ENCODE measurements at places on chromosomes 13 and 19.

- DNase-seq = no peak
Measured at GRCh38 chr19:29420065-29420464, 105.7 kb upstream of the VSTM2B start.

GRCh38 chr13:31556376-31556775 is 182.9 kb upstream of the RXFP2 start:
- no peak for DNase-seq

GRCh38 chr19:4371247-4372164 is 28.1 kb downstream of the MPND start:
- DNase-seq = no peak

GRCh38 chr13:93169980-93170379 is 56.6 kb upstream of the GPC6 start:
- peak; percentile 41 for DNase-seq

DNA sequence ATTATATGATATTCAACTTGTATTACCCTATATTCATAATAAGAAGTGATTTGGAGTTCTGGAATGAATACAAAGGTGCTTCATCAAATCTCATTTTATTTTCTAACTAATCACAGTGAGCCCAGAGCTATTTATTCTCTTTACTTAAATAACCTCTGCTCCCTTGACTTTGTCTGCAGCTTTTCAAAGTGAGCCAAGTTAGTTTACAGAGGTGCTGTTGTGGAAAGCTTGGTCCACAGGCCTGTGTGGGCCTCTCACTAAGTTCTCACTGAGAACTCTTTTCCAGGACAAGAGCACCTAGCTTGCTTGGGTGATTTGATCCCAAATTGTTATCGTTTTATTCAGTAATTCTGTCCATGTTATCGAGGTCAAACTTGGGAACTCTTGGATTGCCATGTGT is 319.3 kb downstream of the RFC3 start:
- no peak for DNase-seq

GRCh38 chr13:92346046-92346445 is 880.6 kb upstream of the GPC6 start:
- DNase-seq = no peak

DNA sequence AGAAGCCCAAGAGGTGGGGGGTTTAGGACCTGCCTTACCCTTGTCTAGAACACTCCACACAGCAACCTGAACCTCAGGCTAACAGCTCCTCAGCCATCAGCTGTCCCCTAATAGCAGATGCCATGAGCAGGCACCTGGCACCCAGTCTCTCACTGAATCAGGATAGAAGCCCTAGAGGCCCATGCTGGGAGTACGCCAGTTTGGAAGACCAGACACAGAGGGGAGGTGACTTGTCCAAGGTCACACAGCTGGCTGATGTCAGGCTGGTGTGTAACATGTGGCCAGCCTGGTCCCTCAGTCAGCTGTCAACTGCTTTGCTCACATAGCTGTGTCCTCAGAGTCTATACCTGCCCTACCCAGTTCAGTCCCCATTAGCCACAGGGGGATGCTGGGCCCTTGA is 12.8 kb upstream of the SAMD1 start:
- DNase-seq = no peak

DNA sequence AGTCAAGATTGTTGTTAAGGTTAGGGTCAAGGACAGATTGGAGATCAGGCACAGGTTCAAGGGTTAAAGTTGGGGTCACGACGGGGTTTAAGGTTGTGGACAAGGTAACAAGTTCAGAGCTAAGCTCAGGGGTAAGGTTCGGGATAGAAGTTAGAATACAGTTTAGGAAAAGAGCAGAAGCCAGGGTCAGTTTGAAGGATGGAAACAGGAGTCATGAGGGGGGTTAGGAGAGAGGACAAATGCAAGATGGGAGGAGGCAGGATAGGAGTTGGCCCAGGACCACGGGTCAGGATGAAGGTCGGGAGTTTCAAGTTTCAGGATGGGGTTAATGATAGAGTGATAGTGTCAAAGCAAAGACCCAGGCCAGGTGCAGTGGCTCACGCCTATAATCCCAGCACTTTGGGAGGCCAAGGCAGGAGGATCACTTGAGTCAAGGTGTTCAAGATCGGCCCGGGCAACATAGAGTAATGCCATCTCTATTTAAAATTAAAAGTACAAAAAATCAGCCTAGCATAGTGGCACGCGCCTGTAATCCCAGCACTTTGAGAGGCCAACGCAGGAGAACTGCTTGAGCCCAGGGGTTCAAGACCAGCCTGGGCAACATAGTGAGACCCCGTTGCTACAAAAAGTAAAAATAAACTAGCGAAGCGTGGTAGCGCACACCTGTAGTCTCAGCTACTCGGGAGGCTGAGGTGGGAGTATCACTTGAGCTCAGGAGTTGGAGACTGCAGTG is 7.7 kb downstream of the NPHS1 start:
- no peak for DNase-seq

GRCh38 chr13:32840989-32841713 is 175.1 kb upstream of the KL start:
- DNase-seq = no peak

- no peak for DNase-seq
Measured at GRCh38 chr13:73194310-73194709, 135.5 kb downstream of the KLF5 start.

DNA sequence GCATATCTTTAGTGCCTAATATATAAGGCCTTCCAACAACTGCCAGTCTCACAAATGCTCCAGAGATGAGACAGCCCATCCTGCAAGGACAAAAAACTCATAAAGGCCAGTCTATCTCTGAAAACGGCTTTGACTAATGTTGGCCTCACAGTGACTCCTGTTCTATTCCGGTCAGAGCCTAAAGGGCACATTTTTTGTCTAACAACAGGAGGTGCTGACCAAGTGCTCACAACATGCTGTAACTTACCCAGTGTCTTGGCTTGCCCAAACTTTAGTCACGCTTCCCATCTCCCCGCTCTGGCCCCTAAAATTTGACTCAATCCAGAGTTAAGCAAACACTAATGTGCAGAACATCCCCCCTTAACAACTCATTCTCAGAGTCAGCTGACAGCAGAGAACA is 1411.2 kb upstream of the MIR17HG start:
- no peak for DNase-seq

DNA sequence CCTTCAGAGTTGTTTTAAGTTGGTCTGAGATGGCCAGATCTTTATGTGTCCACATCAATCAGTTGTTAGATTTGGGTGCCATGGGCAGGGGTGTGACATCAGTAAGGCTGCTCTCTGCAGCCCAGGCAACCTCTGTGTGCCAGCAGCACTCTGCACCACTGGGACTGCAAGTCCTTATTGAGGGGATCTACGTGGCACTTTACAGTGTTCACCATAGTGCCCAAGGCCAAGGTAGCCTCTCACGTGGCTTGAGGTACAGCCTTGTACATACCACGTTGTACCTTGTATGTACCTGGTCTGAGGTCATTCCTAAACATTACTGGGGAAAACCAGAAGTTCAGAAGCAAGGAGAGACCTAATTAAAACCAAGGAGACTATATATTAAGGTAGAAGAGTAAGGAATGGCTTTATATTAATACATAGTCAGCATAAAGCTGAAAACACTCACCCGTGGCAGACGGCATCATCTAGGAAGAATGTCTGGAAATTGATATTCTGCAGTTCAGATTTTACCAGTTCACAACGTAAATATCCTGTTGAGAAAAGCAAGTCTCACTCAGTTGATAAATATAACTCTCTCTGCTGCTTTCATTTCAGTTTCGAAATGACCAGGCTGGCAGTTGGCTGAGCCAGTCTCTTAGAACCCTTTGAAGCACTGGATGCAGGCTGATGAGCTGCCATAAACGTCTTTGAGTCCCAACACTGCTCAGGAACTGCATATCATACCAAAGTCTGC is 128.8 kb downstream of the ZDHHC20 start:
- DNase-seq = no peak

GRCh38 chr13:112968910-112969691 is at the start of gene MCF2L:
TSS of gene MCF2L (plus strand) at chr13:112969214. CDS start at chr13:112969380, 166 bp downstream.
- peak; percentile 24 for DNase-seq

DNA sequence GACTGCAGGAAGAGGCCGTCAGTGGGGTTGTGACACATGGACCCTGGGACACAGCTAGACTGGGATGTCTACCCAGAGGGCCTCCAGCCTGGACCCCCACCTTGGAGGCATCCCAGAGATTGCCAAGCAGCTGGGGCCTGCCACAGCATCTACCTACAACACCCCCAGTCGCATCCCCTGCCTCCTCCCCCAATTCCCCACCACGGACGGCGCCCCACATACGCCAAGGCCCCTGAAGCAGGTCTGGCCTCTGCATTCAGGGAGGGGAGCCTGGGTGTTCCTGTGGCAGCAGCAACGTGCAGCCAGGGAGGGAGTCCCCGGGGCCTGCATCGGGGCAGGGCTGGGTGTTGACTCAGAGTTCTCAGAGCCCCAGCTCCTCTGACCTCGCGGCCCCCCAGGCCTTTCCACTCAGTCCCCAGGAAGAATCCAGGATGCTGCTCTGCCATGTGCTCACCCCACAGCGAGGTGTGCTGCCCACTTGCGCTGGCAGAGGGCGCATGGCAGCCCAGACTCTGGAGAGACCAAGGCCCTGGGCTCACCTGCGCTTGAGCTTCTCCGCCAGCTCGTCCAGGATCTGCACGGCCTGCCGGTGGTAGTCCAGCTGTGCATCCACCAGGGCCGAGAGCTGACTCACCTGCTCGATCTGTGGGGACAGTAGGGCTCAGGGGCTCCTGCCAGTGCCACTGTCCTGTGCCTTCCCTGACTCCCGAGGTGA is 19.6 kb downstream of the MPND start:
- DNase-seq = peak; percentile 14

- DNase-seq = no peak
Measured at GRCh38 chr13:25649001-25649633, 277.3 kb downstream of the ATP8A2 start.

- DNase-seq = no peak
Measured at GRCh38 chr13:82436099-82436585, 1446.1 kb downstream of the SLITRK1 start.

- no peak for DNase-seq
Measured at GRCh38 chr13:39985071-39985470, 329.6 kb downstream of the COG6 start.

GRCh38 chr13:99282264-99283231 is 24.4 kb upstream of the GPR18 start:
- no peak for DNase-seq

- DNase-seq = no peak
Measured at GRCh38 chr13:88153353-88153752, 482.2 kb downstream of the SLITRK5 start.

- DNase-seq = no peak
Measured at GRCh38 chr19:29445246-29445645, 80.5 kb upstream of the VSTM2B start.

GRCh38 chr19:19131989-19132388 is 6.3 kb downstream of the TMEM161A start:
- no peak for DNase-seq

GRCh38 chr19:19050731-19051130 is 13.1 kb upstream of the SLC25A42 start:
- no peak for DNase-seq

DNA sequence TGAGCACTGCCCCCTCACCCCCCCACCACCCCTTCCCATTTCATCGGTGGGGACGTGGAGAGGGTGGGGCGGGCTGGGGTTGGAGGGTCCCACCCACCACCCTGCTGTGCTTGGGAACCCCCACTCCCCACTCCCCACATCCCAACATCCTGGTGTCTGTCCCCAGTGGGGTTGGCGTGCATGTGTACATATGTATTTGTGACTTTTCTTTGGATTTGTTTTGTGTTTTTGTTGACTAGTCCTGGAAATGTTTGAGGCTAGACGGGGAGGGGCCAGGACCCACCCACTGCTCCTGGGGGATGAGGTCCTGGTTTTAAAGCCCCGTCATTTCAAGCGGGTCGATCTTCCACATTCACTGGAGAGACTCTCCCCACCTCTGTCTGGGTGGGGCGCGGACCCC is 3.0 kb upstream of the TEKTIP1 start:
- DNase-seq = no peak

- DNase-seq = no peak
Measured at GRCh38 chr13:46317120-46317519, 69.9 kb downstream of the RUBCNL start.

- no peak for DNase-seq
Measured at GRCh38 chr13:102779436-102780159, 6.0 kb upstream of the TEX30 start.

DNA sequence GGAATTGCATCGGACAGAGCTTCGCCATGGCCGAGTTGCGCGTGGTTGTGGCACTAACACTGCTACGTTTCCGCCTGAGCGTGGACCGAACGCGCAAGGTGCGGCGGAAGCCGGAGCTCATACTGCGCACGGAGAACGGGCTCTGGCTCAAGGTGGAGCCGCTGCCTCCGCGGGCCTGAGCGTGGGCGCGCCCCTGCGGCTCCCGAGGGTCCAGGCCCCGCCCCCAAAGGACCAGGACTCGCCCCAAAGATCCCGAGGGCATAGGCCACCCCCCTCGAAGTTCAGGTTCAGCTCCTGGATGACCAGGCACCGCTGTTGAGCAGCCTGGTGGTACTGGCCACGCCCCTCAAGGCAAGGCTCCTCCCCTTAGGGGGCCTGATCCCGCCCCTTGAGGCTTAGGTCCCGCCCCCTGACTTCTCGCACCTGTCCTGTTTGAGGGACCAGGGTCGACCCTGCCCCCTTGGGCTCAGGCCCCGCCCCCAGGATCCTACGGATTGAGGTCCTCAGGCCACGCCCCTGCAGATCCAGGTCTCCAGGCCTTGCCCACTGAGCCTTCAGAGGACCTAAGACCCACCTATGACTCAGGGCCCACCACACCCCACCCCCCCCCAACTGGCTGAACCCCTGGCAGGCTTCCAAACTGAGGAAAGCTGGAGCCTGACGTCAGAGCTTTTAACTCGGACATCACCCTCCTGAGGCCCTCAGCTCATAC is 43.1 kb downstream of the CYP4F22 start:
- no peak for DNase-seq

- no peak for DNase-seq
Measured at GRCh38 chr19:10408511-10409283, 5.4 kb upstream of the CDC37 start.

DNA sequence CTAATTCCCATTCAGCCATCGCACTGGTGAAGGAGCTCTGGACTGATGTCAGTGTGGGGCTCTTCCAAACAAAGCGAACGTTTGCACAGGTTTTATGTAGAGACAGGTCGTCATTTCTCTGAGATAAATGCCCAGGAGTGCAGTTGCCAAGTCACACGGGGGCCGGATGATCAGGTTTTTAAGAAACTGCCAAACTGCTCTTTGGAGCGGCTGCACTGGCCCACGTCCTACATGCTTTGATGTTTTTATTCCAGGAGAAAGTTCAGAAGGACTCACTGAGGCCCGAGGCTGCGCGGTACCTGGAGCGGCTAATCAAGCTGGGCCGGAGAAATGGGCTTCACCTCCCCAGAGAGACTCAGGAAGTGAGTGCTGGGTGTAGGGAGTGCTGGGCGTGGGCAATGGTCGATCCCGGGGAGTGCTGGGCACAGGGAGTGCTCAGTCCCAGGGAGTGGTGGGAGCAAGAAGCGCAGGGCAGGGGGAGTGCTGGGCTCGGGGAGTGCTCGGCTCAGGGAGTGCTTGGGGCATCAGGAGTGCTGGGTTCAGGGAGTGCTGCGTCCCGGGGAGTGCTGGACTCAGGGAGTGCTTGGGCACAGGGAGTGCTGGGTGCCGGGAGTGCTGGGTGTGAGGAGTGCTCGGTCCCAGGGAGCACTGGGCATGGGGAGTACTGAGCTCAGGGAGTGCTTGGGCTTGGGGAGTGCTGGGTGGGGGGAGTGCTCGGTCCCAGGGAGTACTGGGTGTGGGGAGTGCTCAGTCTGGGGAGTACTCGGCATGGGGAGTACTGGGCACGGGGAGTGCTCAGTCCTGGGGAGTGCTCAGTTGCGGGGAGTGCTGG is 10.7 kb downstream of the THOP1 start:
- no peak for DNase-seq
